Left lung (tissue), 14 donors: ENCODE measurements at places on chromosomes 6 and 20. TPM values are rescaled to one million over a fixed set of nuclear protein-coding genes. Genes with fewer than 3 reads are reported as not detected.

HSPA12B gene
- polyA plus RNA-seq, result 22.6 TPM

CEP250 gene
- polyA plus RNA-seq, result 71.7 TPM

ALDH8A1 gene
- 0.98 TPM for polyA plus RNA-seq

LIN28B gene
- 0.40 TPM for polyA plus RNA-seq

IL17F gene
- not detected for polyA plus RNA-seq

TRIM15 gene
- polyA plus RNA-seq, result not detected

RAD21L1 gene
- polyA plus RNA-seq, result not detected

CLDN20 gene
- 4.3 TPM for polyA plus RNA-seq

ADGRF5 gene
- 116 TPM for polyA plus RNA-seq

OPRL1 gene
- 2.2 TPM for polyA plus RNA-seq

SAMD10 gene
- 6.2 TPM for polyA plus RNA-seq

TGM3 gene
- polyA plus RNA-seq, result not detected

TMEM30A gene
- polyA plus RNA-seq, result 135 TPM

MYT1 gene
- 0.31 TPM for polyA plus RNA-seq

BIRC7 gene
- 0.55 TPM for polyA plus RNA-seq

WFDC12 gene
- polyA plus RNA-seq, result not detected

CST5 gene
- not detected for polyA plus RNA-seq

STMN3 gene
- 47.0 TPM for polyA plus RNA-seq

AIF1 gene
- polyA plus RNA-seq, result 17.9 TPM

ATP9A gene
- 55.0 TPM for polyA plus RNA-seq

TNXB gene
- 22.9 TPM for polyA plus RNA-seq

FOXS1 gene
- polyA plus RNA-seq, result 6.9 TPM

LY6G6F gene
- 0.76 TPM for polyA plus RNA-seq

HUS1B gene
- 0.64 TPM for polyA plus RNA-seq

TTI1 gene
- polyA plus RNA-seq, result 32.5 TPM

GJA1 gene
- 121 TPM for polyA plus RNA-seq

PLCB4 gene
- 8.3 TPM for polyA plus RNA-seq

SLX4IP gene
- polyA plus RNA-seq, result 9.2 TPM

CPXM1 gene
- polyA plus RNA-seq, result 74.6 TPM

GRIK2 gene
- 0.98 TPM for polyA plus RNA-seq

PNLDC1 gene
- 0.21 TPM for polyA plus RNA-seq

SAMD5 gene
- 25.5 TPM for polyA plus RNA-seq

ARMC2 gene
- 30.0 TPM for polyA plus RNA-seq

SLC16A10 gene
- polyA plus RNA-seq, result 9.7 TPM

PPP1R14C gene
- 26.2 TPM for polyA plus RNA-seq

SS18L1 gene
- 24.9 TPM for polyA plus RNA-seq

MAPK13 gene
- polyA plus RNA-seq, result 16.6 TPM
